ENCODE measurements at places on chromosomes 11 and 22.
A peak's percentile ranks its signal among the peaks of the same experiment; 100 is the strongest.

- no peak for DNase-seq
Measured at GRCh38 chr11:130772266-130773227, 143.7 kb downstream of the SNX19 start.

DNA sequence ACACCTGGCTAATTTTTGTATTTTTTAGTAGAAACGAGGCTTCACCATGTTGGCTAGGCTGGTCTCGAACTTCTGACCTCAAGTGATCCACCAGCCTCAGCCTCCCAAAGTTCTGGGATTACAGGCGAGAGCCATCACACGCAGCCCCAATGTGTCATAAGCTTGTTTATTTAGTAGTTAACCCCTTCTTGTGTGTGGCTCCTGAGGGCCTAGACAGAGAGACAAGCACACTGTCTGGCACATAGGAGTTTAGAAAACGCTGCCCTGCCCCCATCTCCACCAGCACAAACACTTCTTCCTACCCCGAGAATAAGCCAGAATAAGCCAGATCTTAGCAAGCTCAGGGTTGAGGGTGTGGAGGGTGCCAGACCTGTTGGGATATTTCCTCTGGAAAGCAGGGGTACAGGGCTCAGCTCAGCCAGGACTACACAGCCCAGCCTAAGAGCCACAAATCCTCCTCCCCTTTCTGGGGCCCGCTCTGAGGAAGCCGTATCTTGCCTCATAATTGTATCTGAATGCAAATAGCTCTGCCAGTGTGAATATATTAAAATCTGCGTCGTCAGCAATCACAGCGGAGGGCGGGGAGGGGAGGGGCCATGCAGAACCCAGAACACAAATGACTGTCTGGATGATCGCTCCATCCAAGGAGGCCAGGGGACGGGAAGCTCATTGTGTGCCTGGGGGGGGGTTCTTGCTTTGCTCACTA is 247.3 kb downstream of the MN1 start:
- DNase-seq: no peak

- no peak for DNase-seq
Measured at GRCh38 chr11:89508544-89508943, 17.4 kb upstream of the NOX4 start.

GRCh38 chr22:39318507-39319283 is 728 bp downstream of the RPL3 start:
- no peak for DNase-seq

DNA sequence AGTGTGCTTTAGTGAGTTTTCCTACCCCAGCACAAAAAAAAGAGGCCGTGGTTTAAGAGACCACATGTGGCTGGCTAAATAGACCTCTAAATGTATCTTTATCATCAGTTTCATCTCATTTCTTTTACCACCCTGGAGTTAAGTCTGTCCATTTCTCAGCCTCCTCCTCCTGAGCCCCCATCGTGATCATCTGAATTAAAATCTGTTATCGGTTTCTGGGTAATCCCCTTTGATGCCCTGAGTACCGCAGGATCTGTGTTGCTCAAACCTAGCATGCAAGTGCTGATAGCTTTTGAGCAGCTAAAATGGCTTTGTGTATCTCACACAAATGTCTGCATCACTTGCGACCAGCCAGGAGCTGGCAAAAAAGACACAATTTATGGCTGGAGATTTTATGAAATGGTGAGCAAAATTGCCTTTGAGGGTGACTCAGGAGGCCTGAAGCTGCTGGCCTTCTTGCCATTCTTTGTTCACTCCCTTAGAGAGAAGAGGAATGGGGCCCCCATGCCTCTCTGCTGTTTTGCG is 236.5 kb downstream of the NTM start:
- no peak for DNase-seq

GRCh38 chr22:20111045-20111688 is 4.7 kb upstream of the RANBP1 start:
- peak; percentile 53 for DNase-seq

DNA sequence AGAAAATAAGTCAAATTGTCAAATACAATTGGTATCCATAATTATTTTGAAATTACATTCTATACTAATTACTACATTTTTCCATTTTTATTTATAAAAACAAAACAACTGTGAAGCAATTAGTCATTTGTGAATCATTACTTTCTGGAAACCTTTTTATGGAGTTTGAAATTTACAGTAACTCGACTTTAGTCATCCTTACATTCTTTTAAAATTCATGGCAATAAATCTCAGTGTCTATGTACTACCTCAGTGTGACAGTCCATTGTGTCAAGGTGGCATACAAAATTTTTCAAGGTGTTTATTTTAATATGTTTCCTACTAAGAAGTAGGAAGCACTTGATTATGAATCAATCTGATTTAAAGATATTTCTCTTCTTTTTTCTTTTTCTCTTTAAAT is 1949.4 kb upstream of the RAG2 start:
- DNase-seq: no peak

GRCh38 chr11:134260503-134260902 is 7.1 kb downstream of the ACAD8 start:
- no peak for DNase-seq

DNA sequence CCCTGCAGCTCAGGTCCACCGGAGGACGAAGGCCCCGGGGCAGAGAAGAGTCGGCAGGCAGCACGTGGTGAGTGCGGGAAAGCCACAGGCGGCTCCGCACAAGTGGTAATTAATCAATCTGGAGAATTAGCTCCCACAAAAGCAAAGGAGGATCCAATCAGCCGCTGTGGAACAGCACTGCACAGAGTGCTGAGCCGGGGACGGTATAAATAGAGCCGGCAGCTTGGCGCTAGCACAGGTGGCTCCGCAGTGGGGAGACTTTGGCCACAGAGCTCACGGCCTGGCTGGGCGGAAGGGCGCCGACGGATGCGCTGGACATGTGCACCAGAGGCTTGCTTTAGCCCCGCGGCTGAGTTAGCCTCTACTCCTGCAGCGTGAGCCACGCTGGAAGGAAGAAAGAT is 48.9 kb downstream of the IGSF9B start:
- DNase-seq: no peak

DNA sequence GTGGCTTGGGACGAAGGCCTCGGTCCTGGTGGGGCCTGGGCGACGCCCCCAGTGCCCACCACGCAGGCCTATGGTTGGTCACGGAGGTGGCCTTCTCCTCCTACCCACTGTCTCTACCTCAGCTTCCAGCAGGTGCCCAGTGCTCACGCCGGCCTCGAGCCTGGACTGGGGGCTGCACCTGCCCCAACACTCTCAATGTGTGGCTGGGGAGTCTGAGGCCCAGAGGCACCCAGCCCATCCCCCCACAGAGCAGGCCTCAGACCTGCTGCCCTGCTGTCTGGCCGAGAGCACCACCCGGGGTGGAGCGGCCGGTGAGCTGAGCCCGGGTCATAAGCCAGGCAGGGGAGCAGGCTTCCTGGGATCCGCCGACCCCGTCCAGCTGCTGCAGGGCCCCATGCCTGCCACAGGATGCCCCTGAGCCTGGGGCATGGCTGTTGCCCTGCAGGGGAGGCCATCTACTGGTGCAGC is 28.6 kb upstream of the MUC5AC start:
- DNase-seq: no peak

DNA sequence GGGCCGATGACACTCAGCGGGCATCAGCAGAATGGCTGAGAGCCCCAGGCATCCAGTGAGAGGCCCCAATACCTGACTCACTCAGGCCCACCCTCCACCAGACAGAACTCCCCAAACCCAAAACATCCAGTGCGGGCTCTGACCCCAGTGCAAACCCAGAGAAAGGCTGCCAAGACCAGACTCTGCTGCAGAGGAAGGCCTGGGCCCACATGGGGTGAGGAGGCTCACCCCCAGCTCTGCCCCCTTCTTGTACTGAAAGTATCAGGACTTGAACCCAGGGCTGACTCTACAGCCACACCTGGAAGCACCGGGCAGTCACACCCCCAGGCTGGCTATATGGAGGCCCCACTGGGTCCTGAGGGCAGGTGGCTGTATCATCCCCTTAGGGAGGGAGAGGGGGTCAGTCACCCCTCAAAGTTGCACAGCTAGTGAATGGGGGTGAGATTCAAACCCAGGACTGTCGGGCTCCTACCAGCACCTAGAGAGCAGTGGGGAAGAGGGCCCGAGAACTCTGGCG is 49.3 kb downstream of the IGLL1 start:
- no peak for DNase-seq

- DNase-seq: no peak
Measured at GRCh38 chr11:63874511-63874910, 35.6 kb downstream of the MARK2 start.

- DNase-seq: no peak
Measured at GRCh38 chr11:105236664-105237063, 97.1 kb upstream of the CARD18 start.

DNA sequence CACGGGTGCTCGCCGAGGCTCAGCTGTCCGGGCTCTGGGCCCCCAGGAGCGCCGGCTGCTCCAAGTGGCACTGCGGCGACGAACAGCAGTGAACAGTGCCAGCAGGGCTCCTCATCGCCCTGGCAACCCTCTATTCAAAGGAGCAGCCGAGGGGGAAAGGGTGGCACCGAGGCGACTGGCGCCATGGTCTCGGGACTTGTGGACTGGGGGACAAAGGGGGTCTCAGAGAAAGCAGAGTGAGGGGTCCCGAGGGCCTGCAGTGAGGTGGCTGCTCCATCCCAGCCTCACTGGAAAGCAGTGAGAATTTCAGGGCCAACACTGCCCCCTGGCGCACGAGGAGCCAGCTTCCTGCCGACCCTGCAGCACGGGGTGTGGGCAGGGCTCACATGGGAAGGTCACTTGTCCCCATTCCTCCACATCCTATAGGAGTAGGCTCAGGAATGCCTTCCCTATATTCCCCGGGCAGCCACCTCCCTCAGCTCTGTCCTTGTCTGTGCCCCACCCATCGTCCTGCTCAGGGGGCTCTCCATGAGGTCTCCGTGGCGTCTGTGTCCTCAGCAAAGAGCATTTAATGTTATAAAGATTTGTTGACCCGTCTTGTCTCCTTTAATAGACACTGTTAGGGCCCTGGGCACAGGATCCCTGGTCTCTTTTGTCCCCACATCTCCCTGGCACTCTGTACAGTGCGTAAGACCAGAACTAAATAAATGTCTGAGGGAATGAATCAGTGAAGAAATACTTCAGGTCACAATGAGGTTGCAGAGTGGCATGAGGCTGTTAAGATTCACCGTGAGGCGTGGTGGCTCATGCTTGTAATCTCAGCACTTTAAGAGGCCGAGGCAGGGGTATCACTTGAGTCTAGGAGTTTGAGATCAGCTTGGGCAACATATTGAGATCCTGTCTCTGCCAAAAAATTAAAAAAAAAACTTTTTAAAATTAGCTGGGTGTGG is 26.4 kb downstream of the LRFN4 start:
- no peak for DNase-seq

DNA sequence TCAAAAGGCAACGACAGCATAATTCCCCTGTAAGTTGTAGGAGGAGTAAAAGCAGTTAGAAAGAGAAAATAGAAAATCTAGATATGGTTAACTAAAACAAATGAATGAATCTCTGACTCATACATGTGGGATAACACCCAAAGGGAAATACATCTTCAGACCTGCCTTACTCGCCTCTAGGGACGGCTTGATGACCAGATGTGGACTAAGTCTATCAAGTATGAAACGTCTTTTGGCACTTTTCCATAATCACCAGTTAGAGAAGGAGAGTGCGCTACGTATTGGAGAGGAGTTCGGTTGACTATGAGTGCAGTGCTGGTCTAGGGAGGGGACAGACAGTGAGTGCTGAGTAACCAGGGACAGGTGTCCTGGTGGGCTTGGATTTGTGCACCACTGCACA is 459.9 kb downstream of the OPCML start:
- no peak for DNase-seq

- no peak for DNase-seq
Measured at GRCh38 chr11:94150704-94151685, 22.4 kb downstream of the PANX1 start.

DNA sequence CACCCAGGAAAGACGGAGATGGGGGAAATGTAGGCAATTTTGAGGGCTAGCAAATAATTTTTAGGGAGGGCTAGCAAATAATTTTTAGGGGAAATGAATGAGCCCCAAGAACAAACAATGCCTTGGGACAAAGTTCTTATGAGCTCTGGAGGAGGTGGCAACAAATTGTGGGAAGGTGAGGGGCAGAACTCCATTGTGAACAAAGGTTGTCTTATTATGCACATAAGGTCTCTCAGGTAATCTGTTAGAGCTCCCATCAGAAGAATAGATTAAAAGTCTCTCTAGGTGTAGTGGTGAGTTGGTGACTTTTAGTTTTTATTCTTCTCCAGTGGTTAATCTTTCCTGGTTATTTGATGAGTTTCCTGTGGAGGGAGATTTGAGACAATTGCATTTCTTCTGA is 2.4 kb upstream of the PRPF19 start:
- DNase-seq: no peak

- DNase-seq: no peak
Measured at GRCh38 chr11:57936050-57936418, 87.6 kb upstream of the OR9Q1 start.

DNA sequence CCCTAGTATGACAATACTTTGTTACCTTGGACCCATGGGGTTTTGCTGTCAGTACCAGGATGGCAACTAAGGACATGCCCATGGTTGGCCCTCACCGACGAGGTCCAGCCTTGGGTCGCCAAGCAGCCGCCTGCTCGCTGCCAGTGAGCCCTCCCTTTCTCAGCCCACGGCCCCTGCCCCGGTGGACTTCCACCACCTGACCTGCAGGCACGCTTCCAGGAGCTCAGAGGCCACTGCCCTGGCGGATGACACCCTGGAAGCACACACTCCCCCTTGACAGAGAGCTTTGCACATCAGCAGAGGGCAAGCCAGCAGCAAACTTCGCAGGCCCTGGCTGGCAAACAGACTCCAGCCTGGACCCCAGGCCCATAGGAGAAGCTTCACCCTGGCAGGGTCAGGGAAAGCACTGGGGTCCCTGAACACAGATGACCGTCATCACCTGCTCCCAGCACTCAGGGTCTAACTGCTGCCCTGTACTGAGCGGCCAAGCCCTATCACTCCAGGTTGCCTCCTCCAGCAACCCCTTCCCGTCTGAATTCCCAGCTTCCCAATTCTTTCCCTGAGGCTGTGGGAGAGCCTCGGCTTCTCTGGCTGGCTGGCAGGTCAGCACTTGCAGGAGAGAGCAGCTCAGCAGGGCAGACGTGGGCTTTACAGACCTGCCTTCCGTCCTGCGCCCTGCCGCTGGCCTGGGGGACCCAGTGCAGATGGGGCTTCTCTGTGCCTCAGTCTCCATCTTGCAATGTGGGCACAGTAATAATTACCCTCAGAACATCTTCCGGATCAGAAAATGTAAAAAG is 2.7 kb upstream of the PPARA start:
- no peak for DNase-seq

GRCh38 chr11:34910817-34911216 is 5.4 kb downstream of the APIP start:
- no peak for DNase-seq

DNA sequence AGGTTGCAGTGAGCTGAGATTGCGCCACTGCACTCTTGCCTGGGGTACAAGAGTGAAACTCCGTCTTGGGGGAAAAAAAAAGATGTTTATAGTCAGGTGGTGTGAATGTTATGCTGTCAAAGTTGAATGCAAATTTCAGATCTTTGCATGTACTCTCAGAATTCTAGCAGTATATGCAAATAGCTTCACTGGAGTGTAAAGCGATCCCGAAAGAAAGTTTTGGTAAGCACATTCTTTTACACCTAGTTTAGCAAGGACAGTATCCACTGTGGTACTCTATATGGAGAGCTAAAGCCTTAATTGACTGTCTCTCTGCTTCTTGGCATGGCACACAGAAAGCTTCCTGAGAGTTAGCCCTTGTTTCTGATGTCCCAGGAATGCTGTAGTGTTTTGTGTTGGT is 4.0 kb downstream of the JAM3 start:
- no peak for DNase-seq

Data from stimulated activated naive B cell treated with anti-CD40 and anti-IgM and Interleukin-4, amounts not matched to agents 10 μg/mL and 1 μg/mL and 100 μg/mL, for 72 hours (primary cell).